Cortex of kidney (tissue), 1 donor: ENCODE measurements at places on chromosomes 16 and 17.

- no peak for DNase-seq
These were observed 13.5 kb upstream of the ADAM11 start for GRCh38 chr17:44745301-44745700.

GRCh38 chr17:78210111-78210510 lies 3.9 kb upstream of the BIRC5 start:
- no peak for DNase-seq

GRCh38 chr16:50298591-50299507 lies 32.5 kb downstream of the ADCY7 start:
- no peak for DNase-seq

DNA sequence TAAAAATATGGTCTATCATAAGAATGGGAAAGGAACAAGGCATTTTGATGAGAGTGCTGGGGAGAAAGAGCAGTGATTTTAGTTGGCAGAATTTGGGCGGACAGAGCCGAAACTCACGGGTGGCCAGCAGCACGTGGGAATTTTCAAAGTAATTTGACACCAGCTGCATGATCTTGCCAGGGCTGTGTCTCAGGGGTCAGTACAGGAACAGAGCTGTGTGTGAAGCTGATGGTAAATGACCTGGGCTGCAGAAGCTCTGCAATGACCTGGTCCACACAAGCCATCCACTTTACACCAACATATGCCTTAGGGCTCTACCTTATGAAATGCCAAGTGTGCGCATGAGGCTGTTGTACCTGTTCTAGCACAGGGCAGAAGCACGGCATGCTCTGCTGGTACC lies 112.0 kb downstream of the ZFHX3 start:
- no peak for DNase-seq

DNA sequence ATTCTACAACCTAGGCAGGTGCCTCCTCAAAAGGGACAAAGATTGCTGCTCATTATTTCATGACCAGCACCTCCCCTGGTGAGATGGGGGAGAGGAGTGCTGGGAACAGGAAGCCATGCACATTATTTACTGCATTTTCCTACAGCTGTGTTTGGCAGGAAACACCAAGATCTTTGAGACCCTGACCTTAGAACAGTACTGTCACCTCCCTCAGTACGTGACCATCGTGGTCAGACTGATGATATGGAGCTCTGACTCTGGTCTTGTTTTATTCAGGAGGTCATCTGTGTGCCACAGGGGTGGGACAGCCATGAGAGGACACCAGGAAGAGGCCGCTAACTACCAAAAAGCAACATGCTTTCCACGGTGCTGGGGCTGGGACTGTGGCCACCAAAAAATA lies 37.4 kb downstream of the USP22 start:
- no peak for DNase-seq

DNA sequence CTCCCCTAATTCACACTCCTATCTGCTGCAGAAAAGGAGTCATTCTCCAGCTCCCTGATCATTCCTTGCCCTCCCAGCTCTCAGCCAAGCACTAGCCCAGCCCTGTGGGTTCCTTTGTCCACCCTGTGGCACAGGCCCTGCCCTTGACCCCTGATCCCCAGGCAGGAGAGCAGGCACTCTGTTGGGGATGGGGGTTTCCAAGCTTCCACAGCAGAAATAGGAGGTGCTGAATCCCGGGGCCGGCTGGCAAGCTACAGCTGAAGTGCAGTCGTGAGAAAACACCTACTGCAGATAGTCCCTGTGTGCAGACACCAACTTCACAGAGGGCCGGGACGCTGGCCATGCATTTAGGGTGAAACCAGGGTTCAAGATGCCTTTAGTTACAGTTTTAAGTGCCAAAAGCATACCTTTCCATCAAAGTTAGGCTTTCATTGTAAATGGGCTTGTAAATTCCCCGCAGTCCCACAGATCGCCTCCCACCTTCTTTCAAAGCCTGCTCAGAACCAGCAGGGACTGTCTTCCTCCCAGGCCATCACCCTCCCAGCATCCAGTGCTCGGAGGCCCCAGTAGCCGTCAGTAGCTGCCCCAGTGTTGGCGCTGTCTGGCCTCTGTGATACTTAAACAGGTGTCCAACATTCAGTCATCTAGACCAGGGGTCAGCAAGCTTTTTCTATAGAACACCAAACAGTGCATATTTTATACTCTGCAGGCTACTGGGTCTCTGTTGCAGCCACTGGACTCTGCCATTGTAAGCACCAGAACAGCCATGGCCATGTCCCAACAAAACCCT lies 10.6 kb downstream of the CPSF4L start:
- DNase-seq: no peak
